ENCODE measurements at places on chromosomes 5 and 9.

GRCh38 chr5:173789031-173789920, 98.9 kb upstream of the CPEB4 start:
- no peak for DNase-seq

DNA sequence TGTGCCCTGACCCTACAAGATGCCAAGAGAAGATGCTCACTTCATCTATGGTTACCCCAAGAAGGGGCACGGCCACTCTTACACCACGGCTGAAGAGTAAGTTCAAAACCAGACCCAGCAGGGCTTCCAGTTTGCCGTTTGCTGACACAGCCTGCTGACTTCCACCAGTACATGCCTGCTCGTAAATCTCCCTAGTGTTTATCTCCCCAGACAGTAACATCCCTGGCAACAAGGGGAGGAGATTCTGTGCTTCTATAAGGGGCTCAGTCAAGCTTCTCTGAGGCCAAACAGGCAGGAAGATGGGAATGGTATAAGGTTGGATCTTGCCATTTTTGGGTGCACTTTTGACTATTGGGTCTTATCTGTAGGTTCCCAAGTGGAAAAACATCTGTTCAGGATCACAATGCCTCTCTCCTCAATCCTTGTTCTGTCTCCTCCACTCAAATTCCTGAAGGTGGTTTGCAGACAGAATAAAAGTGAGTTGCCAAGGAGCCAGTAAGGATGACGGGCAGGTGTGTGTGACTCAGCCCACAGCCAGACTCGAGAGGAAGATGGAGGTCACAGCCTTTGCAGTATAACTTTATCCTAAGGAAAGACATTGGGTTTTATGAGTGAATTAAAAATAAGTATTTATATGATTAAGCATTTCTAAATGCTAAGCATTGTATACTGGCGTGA, 1.9 kb downstream of the MLANA start:
- peak; percentile 76 for DNase-seq

- DNase-seq, result no peak
Observed at GRCh38 chr5:135662061-135662481, 83.3 kb upstream of the CXCL14 start.

DNA sequence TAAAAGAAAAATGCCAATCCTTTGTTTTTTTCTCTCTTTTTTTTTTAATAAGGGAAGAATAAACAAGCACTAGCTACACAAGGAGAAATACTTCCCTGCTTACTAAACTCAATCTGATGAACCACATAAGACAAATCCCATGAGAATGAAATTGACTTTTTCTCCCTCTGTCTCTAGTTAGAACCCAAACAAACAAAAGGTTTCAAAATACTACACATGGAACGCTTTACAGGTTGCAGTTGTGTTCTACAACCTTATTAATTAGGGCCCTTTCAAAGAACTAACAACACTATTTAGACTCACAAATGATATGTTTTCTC, 124.5 kb downstream of the PDE4D start:
- DNase-seq, result no peak

GRCh38 chr5:3598769-3599211, 3.2 kb downstream of the IRX1 start:
- DNase-seq, result no peak

GRCh38 chr5:24623031-24623430, 21.7 kb downstream of the CDH10 start:
- peak; percentile 54 for DNase-seq

GRCh38 chr9:19200229-19200628, 30.3 kb upstream of the DENND4C start:
- no peak for DNase-seq

DNA sequence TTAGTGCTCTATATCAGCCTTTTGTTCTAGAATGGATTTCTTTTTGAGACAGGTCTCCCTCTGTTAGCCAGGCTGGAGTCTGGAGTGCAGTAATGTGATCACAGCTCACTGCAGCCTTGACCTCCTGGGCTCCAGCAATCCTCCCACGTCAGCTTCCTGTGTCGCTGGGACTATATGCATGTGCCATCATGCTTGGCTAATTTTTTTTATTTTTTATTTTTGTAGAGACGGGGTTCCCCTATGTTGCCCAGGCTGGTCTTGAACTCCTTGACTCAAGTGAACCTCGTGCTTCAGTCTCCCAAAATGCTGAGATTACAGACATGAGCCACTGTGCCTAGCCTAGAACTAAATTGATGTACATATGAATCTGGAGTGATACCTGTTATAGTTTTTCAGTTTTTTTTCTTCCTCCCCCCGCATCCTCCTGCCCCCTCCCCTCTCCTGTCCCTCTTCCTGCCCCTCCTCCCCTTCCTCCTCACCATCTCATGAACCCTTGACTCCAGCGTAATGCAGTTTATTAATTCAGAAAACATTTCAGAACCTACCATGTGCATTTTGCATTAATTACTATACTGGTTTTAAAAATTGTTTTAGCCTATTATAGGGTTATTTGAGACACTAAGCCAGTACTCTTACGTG, 37.4 kb upstream of the TNFAIP8 start:
- peak; percentile 36 for DNase-seq

DNA sequence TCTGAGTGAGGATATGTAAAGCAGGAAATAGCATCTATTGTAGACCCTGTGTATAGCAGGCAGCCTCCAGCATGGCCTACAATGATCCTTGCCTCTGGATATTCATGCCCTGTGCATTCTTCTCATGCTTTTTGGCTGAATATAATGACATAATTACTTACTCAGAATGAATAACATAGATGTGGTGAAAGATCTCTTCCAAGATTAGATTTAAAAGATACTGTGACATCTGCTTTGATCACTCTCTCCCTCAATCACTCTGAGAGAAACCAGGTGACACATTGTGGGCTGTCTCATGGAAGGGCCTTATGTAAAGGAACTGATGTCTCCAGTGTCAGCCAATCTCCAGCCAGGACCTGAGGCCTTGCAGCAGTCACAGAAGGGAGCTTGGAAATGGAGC, 376.7 kb downstream of the DNAH5 start:
- DNase-seq, result no peak

DNA sequence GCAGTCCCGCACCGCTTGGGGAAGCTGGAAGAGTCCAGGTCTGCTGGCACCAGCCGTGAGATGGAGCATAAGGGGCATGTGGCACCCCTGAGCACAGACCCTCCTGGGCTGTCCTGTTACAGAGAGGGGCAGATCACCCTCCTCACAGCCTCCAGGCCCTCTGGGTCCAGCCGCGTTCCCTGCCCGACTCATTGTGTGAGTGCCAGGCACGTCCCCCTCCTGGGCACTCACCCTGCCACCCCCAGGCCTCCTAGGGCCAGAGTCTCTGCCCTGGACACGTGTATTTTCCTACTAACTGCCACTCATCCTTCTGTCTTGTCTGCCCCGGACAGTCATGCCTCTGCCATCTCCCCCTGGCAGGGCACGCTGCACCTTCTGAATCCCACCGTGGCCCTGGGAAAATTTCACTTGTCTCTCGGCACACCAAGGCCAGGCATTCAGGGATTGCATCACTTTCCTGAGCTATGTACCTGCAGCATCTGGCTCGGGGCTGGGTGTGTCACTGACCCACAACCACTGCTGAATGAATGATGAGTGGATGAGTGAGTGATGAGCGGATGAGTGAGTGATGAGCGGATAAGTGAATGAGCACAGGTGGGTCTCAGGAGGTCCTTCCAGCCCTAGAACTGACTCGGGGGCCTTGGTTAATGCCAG, 21.5 kb upstream of the FCN1 start:
- DNase-seq, result no peak

GRCh38 chr9:72718503-72718902, 197.1 kb downstream of the TMC1 start:
- DNase-seq, result no peak

DNA sequence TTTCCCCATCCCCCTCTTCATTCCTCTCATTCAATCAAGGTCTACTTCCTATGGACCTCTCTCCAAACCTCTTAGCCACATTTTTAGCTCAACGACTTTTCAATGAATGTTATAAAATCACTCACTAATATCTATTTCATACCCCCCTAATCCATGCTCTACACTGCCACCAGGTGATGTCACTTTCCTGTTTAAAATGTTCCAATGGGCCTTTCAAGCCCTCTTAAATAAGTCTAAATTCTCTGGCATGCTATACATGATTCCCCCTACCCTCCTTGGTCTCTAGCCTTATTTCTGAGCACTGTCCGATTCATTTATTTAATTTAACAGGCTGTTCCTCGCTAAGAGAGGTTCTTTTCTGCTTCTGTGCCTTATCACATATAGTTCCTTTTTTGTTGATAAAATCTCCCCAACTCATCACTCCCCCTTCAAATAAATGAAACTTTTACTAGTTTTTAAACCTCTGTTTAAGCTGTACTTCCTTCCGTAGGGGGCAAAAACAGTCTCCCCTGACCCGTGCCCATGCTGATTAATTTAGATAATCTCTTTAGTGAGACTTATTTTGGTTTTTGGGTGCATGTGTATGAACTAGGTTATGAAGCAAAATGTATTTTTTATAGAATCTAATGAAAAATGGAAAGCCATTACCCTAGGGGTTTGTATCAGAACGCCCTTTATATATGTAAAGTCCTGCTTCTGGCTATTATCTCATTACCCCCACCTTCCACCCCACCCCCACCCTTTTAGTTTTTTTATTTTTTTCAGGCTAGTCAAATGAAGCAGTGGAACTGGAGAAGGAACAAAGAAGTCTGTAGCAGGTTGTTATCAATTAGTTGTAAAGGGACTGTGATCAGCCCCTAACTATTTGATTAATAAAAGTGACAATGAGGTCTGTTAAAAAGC, 9.0 kb downstream of the ABHD17B start:
- DNase-seq, result no peak

GRCh38 chr5:79229357-79230174, 6.4 kb upstream of the JMY start:
- no peak for DNase-seq

GRCh38 chr5:133914434-133914833, 54.0 kb downstream of the C5orf15 start:
- DNase-seq, result no peak

GRCh38 chr9:82524407-82524806, 535.8 kb downstream of the SPATA31D1 start:
- no peak for DNase-seq

DNA sequence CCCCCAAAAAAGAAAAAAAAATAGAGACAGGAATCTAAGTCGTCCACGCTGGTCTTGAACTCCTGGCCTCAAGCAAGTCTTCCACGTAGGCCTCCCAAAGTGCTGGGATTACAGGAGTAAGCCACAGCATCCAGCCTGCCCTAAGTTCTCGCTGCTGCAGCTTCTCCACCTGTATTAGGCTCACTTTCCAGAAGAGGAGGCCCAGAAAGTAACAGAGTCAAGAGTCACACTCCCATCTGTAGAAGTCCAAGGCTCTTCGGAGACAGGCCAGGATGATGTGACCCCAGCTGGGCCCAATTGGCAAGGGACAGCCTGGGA, 1.8 kb downstream of the EEIG1 start:
- no peak for DNase-seq

DNA sequence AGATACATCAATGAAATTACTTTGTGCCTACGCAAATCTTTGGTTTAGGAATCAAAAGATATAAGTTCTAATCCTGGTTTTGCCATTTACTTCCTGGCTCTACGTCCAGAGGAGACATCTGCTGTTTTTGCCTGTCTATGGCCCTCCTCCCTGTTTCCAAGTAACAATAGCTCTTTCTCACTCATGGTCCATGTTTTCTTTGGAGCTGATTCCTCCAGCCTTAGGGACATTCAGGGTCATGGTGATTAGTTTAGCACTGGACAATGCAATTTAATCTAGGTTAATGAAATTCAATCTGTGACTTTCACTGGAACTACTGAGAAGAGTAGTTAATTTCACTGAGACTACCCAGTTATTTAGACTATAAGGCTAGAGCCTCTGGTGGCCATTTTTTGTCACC, 170.6 kb downstream of the SEMA6A start:
- no peak for DNase-seq

DNA sequence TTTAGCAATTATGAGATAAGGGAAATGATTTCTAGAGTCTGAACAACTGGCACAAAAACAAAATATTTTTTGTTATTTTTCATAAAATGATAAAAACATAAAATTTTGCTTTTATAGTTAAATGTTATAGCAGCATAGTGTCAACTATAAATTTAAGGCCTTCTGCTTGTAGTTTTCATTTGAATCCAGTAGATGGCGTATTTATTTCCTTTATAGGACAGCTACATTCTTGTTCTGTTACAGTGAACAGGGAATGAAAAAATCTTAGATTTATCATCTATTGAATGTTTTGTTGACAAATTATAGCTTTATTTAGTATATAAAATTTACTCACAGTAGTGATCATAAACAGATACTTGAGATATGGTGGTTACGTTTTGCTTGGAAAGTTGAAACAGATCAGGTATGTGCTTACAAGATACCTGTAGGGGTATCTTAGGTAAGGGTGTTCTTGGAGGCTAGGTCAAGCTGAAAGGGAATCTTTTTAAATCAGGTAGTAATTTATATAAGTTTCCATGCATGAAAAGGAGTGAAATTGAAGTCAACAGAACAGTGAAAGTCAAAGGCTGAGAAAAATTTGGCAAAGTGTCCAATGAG, 239.3 kb upstream of the GRIN3A start:
- DNase-seq, result no peak

- DNase-seq, result no peak
Observed at GRCh38 chr9:14445946-14446345, 132.0 kb upstream of the NFIB start.

DNA sequence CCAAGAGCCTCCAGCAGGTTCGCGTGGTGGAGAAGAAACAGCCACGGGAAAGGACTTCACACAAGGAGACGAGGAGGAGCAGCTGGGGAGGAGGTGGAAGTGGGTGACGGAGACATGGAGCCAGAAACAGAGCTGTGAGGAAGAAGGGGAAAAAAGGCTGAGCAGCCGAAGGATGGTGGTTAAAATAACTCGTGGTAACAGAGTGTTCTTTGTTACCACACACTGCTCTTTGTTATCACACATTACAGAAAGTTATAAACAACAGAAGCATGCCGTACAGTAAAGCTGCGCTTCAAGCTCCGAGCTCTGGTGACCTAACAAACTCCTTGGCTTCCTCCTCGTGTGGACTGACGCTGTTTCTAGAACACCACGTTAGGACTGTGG, 215.4 kb downstream of the GLIS3 start:
- DNase-seq, result no peak

GRCh38 chr9:95090023-95090791, 227.3 kb downstream of the FANCC start:
- no peak for DNase-seq

GRCh38 chr5:136740228-136740627, 374.9 kb upstream of the TRPC7 start:
- no peak for DNase-seq

GRCh38 chr5:134879456-134879855, 5.3 kb downstream of the TXNDC15 start:
- no peak for DNase-seq

GRCh38 chr9:11045589-11045988, 432.8 kb upstream of the PTPRD start:
- DNase-seq, result no peak

Data from renal pelvis (tissue), 12 donors.